ENCODE measurements at places on chromosomes 2 and 18.

DNA sequence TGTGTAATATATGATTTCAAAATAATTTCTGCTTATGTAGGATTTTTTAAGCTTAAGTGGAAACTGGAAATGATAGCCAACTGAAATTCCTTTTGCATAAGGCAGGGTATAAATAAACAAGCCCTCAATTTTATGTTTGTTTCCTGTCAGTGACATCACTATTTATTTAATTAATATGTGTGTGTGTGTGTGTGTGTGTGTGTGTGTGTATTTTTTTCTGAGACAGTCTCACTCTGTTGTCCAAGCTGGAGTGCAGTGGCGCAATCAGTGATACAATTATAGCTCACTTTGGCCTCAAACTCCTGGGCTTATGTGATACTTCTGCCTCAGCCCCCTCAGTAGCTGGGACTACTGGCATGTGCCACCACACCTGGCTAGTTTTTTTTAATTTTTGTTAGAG is 29.3 kb upstream of the CYP20A1 start:
- DNase-seq: no peak

DNA sequence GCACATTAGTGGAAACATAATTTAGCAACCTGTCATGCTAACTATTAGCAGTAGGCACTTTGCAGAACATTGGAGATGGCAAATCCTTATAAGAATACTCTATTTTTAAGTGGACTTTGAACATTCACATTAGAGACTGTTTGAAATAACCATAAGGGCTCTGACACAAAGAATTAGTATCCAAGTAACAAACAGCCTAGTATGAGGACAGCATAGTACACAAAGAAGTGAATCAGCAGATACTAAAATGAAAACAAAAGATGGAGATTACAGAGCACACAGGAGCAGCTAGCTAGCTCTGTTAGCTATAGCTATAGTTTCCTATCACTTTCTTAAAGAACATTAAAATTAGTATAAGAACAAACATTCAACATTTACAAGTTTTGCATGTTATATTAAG is 256.3 kb upstream of the SPOPL start:
- no peak for DNase-seq

DNA sequence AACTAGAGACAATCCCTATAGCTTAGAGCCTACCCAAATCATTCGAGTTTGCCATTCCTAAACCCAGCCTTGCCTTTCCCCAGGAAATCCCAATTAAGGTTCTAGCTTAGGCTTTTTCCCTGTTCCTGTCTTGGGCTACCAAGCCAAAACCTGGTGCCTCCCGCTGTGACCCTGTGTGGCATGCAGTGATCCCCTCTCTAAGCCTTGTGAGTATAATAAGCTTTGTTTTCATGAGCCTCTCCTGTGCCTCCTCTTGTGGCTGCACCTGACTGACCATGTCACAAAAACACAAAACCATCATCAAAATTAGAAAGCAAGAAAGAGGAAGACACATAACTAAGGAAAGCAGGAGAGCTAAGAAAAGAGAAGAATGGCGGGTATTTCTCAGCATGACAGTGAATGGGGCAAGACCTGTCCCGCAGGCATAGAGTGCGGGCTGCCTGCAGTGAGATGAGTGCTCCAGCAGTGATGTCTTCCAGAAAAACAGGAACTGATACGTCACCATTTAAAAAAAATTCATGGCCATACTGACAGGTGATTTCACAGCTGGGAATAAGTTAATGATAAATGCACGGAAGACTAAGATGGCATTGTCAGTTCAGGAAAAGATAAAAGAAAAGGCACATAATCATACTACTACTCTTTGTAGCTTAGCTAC is 9.2 kb upstream of the PAIP2B start:
- no peak for DNase-seq

DNA sequence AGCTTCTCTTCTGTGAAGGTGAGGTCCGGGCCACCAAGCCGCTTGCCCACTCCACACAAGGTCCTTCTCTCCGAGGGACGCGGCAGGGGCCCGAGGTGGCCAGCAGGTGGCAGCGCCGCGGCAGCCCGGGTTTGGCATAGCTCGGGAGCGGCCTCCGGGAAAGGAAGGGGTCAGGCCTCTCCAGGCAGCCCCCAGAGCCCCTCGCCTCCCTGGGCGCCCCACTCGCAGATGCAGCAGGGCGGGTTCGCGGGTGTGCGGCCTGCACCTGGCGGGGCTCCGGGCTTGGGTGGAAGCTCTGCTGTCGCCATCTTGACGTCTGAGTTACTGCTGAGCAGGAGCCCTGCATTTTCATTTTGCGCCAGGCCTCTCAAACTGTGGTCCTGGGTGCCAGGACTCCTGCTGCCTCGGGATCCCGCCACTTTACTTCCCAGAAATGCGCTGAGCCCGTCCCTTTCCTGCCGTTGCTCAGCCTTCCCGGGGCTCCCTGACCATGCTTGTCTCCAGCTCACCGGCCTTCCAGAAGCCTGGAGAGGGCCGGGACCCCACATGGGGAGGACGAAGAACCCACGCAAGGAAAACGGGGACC is 18.6 kb upstream of the NCL start:
- no peak for DNase-seq

- DNase-seq: no peak
These were observed 488.0 kb downstream of the CBLN2 start for GRCh38 chr18:72056171-72056570.

DNA sequence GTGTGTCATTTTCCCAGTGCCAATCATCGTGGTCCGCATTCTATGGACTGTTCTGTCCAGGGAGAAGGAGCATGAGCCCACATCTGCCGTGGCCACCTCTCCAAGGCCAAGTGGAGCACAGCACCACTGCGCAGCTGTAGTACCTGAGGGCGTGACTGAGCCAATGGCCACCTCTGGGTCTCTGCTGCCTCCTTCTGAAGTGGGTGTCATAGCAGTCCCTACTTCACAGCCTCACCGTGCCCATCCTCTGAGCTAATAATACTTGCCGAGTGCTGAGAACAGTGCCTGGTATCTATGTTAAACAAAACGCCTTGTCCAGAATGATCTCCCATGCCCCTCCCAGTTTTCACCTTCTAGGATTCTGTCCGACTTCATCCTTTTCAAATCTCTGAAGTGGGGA is 256.1 kb downstream of the PRKCE start:
- DNase-seq: no peak

DNA sequence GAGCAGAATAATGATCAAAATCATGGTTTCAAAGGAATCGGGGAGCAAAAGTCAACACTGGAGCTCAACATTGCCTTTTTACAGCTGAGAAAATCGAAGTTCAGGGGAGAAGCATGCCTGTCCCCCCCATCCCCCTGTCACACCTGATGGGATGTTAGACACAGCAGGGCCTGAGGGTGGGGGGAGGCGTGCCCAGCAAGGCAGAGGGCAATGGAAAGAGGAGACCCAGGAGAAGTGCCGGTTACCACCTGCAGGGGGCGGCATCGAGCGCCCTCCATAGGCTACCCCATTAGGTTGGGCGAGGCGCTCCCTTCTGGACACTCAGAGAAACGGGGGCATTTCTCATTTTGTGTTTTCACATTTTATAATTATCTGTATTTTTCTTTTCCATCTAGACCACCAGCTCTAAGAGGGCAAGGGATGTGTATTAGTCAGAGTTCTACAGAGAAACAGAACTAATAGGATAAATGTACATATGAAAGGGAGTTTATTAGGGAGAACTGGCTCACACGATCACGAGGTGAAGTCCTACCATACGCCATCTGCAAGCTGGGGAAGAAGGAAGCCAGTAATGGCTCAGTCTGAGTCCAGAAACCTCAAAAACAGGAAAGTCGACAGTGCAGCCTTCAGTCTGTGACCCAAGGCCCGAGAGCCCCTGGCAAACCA is 271.3 kb downstream of the LRATD1 start:
- DNase-seq: no peak

DNA sequence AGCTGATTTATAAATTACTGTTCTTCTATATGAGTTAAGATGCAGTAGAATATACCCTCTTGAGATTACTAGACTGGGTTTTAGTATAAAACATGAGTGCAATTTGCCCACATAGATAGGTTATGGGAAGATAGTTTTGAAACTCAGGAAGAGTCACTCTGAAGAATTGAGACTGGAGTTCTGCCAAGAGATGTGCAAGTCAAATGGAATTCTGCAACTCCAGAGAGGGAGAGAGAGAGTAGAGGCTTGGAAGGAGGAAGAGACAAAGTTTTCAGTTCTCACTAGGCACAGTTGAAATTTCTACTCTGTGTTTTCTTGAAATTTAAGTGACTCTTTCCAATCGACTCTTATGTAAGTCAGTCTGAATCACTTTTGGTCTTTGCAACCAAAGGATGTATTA is 878.8 kb downstream of the TSN start:
- DNase-seq: no peak

DNA sequence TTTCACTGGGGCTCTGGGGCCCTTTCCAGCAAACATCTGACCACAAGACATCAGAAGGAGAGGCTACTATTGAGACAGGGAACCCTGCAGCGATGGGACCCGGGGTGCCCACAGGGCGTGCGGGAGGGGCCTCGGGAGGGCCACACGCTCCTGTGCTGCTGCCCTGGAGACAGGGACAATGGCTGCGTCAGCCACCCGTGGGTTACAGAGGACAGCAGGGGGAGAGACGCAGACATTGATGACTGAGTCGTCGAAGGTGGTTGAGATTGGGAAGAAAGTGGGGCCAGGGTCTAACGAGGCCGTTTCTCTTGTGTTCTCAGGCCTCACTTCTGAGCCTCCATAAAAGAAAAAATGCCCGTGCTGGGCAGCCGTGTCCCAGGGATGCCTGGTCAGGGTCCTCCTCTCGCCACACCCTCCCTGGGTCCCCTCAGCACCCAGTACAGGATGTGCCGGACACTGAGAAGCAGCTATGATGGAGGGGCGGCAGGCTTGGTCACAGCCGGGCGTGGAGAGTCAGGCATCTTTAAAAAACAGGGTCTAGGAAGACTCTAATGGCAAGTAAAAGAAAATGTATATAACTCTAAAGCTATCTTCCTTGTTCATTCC is 73.9 kb downstream of the NDUFA10 start:
- no peak for DNase-seq

DNA sequence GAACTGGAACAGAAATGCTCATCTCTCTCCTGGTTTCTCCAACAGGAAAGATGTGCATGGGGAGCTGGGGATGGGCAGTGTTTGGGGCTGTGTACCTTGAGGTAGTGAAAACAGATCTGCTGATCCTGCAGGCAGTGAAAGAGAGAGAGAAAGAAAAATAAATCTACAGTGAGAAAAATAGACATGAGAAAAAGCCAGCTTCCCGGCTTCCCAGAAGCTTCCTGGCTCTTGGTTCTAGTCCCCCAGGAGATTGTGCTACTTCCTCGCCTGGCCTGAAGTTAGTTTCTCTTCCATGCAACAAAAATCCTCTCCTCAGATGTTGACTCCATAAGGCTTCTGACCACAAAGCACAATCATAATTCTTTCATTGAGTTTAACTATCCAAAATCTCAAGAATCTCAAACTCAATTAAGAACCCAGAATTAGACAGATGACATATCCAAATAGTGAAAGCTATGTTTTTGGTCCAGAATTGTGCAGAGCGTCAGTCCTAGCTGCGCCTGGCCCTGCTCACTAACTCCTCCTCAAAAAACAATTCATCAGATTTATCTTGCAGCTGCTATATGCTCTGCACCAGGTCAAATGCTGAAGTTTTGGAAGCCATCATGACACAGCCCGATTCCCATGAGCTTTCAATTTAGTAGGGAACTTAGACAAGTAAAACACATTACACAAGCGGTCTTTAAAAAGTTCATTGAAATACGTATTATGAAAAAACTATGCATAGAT is 20.1 kb upstream of the NAB1 start:
- DNase-seq: no peak

GRCh38 chr2:8080063-8080462 is 601.8 kb upstream of the ID2 start:
- no peak for DNase-seq

DNA sequence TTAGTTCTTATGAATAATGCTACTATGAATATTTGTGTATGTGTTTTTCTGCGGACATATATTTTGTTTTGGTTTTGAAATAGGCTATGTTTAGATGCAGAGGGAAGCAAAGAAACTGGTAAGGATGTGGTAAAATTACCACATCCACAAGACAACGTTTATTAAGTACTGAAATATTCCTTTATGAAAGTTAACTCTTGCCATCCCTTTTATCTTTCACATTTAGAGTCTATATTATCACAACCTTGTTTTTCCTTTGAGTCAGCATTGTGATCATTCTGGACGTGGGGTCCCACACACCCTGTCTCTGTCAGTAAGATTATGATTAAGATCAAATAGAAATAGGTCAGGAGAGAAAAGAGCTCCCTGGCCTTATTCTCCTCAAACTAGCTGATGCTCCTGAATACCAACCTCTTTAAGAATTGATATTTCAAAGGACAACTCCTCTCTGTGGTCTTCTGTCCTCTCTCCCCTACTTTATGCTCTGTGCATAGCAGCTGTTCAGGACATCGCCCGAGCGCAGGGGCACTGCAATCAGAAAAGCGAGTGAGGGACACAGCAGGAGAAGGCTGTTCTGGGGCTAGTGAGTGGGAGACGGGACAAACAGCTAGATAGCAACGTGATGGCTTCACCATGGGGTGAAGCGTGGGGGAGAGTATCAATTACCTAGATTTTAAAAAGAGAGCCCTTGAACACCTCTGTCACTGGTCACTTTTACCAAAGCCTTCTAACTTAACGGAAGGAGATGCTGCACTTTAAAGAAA is 12.2 kb downstream of the METAP1D start:
- DNase-seq: no peak

GRCh38 chr2:232487385-232488096 is at the start of gene ECEL1:
Gene ECEL1 (minus strand): TSS chr2:232487834. CDS start chr2:232486653, 1,181 bp downstream.
- DNase-seq: peak; percentile 11

GRCh38 chr18:23832911-23833310 is 143.7 kb downstream of the LAMA3 start:
- no peak for DNase-seq

DNA sequence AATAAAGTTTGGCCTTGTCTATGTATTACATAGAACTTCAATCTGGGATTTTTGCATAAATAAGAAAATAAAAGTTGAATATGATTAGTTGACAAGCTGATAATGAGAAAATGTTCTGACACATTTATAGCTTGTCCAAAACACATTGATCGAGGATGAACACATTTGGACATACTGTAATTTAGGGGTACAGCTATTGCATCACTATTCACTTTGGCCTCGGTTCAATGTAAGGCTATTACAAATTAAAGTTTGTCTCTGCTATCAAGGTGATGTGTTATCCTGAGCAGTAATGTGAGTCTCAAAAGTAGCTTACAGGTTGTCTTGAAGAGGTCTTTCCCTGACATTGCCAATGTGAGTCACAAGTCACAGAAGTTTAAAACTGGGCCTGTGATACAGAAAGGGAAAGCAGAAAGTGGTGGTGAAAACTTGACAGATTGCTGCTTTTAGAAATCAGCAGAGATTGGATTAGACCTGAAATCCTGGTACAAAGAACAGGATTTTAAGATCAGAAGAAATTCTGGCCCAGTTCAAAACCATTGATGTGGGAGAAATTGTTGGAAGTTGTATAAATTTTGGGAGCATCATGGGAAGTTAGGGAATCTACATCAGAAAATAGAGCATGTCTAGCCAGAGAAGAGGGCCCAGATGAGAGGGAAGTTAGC is 674.1 kb downstream of the NYAP2 start:
- DNase-seq: no peak

GRCh38 chr2:134943540-134943939 is 24.9 kb downstream of the CCNT2 start:
- DNase-seq: no peak

- no peak for DNase-seq
These were observed 62.8 kb upstream of the RBM44 start for GRCh38 chr2:237735798-237736197.

GRCh38 chr2:202634556-202635427 is at the start of gene FAM117B:
Gene FAM117B (plus strand): TSS chr2:202634969. CDS start chr2:202635188, 219 bp downstream.
- DNase-seq: peak; percentile 93
